ENCODE measurements at places on chromosomes 3 and 15.

GRCh38 chr3:11154953-11155325 lies 646 bp downstream of the HRH1 start:
- no peak for DNase-seq

DNA sequence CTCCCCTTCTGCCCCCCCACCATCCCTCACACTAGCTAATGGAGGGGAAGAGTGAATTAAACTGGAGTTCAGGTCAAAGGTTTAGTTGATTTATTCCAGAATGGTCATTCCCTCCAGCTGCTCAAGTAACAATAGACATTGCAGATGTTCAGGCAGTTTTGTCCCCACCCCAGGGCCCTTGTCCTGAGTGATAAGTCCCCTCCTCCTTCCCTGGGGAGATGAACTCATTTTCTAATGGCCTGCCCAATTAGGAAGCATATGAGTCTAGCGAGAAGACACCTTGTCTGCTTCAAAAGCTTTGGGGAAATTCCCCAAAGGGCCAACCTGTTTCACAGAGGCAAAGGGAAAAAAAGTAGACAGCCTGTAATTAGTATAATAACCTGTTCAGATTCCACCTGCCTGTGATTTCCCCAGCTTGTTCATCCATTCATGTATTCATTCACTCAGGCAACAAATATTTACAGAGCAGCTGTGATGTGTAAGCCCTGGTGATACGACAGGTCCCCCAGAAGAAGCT lies 165.3 kb downstream of the SHQ1 start:
- DNase-seq = no peak

DNA sequence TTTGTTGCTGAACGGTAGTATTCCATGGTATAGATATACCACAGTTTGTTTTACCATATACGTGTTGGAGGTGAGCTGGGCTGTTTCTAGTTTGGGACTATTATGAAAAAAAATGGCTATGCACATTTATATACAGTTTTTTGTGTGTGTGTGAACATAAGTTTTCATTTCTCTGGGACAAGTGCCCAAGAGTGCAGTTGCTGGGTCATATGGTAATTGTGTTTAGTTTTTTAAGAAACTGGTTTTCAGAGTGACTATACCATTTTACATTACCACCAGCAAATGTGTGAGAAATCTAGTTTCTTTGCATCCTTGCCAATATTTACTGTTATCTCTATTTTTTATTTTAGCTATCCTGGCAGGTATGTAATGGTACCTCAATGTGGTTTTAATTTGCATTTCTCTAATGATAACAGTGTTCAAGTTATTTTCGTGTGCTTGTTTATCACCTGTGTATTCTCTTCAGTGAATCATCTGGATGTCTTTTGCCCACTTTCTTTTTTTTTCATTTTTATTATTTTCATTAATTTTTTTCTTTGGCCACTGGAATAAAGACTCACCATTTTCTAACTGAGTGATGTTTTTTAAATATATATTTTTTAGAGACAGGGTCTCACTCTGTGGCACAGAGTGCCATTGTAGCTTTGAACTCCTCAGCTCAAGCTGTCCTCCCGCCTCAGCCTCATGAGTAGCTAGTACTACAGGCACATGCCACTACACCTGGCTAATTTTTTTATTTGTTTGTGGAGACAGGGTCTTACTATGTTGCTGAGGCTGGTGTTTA lies 75.3 kb downstream of the ZNF609 start:
- DNase-seq = no peak

GRCh38 chr3:194181612-194182529 lies 45.9 kb downstream of the HES1 start:
- DNase-seq = no peak

- no peak for DNase-seq
Observed at GRCh38 chr15:48915861-48916260, 37.9 kb downstream of the EID1 start.

DNA sequence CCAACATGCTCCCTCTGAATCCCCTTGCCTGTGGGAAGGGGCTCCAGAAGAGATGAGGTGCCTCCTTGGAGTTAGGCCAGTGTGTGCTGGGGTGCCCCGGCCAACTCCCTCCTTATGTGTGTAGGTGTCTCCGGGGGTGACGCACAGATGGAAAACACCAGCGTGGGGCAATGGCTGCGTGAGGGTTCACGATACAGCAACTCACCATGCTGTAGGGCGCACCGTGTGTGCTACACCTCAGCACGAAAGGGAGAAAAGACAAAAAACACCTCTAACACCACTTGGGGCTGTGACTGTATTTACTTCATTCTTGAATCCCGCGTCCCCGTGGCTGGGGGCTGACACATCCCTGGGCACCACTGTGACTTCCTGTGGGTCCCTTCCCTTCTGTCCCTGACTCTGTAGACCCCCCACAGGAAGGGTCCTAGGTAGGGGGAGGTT lies 1.6 kb upstream of the CALML4 start:
- DNase-seq = no peak
